ENCODE measurements at places on chromosomes 3 and 15. TPM values are rescaled to one million over a fixed set of nuclear protein-coding genes. Genes with fewer than 3 reads are reported as not detected.

GRCh38 chr15:71592203-71592602 lies 218.2 kb upstream of the NR2E3 start:
- no peak for DNase-seq

DNA sequence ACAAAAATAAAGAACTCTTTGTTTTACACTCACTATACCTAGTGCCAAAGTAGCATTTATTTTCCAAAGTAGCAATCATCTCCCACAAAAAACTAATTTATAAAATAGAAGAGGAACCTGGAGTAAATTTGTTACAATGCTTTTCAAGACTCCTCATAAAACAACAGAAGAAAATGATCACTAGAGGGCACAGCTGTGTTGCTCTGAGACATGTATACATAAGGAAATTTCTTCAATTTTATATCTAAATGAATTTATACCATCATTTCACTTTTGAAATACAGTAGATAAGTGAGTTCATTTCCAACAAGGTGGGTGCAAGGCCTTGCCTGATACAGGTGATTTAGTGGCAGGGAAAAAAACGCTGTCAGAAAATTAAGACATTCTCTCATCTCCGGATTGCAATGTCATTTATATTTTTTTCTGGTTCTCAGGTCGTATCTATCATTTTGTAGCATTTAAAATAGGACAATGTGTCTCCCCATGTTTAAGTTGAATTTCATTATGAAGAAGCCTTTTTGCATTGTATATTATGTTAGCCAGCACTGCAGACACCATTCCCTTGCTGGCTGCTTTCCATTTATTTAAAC lies 25.3 kb upstream of the ARHGEF26 start:
- peak; percentile 45 for DNase-seq

DNA sequence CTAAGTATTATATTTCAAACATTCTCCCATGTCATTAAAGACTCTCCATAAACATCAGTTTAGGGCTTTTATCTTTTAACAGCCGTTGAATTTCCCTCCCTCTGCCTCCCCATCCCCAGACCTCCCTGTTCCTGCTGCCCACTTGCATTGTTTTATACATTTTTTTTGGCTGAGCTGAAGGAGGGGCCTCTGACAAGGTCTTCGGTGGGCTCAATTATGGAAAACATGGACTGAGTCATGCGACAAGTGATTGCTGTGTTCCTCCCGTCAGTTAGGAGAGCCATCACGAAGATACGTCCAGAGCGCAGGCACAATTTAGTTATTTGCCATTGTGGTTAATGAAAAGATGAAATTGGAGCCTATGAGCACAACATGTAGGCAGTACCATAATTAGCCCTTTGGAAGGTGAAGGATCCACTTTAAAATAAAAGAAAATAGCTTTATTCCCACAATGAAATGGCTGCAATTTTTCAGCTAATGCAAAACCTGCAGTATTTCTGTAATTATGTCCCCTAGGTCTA lies 12.0 kb upstream of the NMNAT3 start:
- no peak for DNase-seq

- DNase-seq = peak; percentile 19
These were observed 28.6 kb downstream of the KCNAB1 start for GRCh38 chr3:156148946-156149381.

DNA sequence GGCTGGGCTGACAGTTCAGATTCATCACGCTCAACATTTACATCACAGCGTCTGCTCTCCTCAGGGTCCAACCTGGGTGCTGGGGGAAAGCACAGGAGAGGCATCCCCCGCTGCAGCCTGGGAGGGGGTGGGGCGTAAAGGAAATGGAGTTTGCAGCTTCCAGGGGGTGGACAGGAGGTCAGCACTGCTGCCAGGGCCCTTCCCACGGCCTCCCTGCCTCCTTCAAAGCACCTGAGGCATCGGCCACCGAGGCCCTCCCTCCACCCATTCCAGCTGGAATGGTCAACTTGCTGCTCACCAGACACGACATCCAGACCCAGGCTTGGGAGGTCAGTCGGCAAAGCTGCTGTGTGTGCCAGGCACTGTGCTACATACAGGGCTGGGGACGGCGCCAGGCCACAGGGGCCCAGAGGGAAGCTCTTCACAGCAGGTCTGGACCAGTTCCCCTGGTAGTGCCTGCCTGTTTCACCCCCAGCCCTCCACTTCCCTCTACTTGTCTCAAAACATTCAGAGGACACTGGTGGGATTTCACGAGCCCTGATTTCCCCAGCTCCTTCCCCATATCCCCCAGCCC lies 120.7 kb downstream of the ANP32A start:
- peak; percentile 8 for DNase-seq

Gene CDC25A
- total RNA-seq = 1.4 TPM

Gene KY
- 0.15 TPM for total RNA-seq

DNA sequence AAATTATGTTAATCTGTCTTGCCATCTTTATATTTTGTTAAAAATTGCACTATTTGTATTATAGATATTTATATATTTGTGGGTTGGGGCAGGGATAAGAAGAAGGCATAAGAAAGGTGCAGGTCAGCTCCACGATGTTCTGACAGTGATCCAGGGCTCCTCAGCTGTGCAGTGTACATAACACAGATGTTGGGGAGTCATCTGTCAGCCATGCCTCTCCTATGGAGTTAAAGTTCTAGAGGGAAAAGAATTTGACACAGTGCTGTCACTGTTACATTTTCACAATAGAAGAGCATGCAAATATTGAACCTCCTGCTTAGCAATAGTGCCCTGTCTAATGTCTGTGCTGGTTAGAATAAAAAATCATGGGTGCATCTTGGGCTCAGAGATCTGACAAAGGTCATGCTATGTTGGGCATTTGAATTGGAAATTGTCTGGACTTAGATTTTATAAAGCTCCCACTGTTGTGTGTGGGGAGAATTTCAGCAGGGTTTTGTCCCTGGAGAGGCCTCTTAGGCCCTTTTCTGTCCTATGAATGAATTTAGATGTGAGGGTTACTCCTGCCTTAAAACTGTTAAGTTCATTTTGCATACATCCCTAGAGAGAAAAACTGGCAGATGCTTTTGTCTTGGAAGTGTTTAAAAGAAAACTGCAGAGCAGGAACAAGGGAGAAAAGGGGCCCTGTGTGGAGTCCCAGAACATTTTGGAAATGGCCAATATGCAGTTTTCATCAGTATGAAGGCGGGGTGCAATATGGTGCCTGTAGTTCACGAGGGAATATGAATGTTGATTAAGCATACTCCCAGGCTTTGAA lies 20.4 kb downstream of the CDIN1 start:
- no peak for DNase-seq

Gene WWTR1
- total RNA-seq = 186 TPM

DNA sequence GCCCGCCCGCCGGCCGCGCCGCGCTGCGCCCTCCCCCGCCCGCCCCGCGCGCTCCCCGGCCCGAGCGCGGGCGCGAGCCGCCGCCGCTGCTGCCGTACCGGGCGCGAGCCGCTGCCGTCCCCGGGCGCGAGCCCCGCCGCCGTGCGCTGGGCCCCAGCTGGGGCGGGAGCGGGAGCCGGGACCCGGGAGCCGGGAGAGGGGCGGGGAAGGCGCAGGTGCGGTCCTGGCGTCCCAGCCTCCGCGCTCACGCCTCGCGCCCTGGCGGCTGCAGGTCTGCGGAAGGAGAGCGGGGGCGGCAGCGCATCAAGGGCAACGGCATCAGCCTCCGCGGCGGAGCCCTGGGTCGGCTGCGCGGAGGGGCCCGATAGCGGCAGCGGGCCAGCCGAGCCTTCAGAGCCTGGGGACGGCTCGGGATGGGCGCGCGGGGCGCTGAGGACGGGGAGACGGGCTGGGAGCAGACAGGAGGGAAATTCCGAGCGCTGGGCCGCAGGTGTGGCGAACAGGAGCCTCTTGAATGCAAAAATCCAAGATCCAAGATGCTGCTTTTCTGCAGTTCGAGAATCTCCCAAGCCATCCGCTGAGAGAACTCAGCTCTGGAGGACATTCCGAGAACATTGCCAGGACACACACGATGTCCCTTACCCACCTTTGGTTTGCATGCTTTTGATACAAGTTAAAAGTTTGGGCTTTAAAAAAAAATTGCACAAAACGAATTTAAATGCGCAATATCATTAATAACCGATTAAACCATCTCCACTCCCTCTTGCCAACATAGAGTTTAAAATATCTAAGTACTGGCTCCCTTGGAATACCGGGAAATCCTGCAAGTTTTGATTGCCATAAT lies 251.1 kb downstream of the TJP1 start:
- peak; percentile 51 for DNase-seq

GRCh38 chr3:113575206-113575605 lies 42.9 kb downstream of the SIDT1 start:
- no peak for DNase-seq

- DNase-seq = peak; percentile 10
These were observed 364.0 kb downstream of the ZIC1 start for GRCh38 chr3:147773116-147773630.

Gene CHRM5
- total RNA-seq = 0.23 TPM

DNA sequence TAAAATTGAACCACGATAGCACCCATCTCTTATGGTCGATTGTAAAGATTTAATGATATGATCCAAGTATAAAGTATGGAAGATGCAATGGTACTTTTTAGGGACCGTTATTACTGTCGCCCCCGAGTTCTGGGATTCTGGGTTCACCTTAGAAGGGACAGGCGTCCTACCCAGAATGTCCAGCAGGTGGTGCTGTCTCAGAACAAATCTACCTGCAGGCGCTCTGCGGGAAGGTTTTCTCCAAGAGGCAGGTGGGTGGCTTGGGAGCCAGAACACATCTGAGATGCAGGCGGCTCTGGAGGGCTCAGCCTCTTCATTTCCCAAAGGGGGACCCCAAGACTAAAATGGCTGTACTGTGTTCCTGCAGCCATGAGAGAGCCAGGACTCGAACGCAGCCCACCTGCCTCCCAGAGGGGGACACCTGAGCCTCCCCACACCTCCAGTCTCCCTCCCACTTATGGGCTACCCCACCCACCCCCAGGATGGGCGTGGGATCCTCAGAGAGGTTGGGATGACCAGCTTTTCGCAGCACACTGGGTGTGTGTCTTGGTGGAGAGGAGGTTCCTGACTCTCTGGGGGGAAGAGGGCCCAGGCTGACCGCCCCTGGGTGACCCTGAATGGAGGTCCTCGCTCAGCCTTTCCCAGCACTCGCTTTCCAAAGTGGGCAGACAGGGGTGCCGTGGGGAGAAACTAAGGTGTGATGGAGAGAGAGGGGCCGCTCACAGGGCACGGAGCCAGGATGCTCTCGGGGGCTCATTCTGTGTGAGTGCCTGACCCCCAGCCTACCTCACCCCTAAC lies 28.1 kb upstream of the CORO2B start:
- DNase-seq = peak; percentile 63

DNA sequence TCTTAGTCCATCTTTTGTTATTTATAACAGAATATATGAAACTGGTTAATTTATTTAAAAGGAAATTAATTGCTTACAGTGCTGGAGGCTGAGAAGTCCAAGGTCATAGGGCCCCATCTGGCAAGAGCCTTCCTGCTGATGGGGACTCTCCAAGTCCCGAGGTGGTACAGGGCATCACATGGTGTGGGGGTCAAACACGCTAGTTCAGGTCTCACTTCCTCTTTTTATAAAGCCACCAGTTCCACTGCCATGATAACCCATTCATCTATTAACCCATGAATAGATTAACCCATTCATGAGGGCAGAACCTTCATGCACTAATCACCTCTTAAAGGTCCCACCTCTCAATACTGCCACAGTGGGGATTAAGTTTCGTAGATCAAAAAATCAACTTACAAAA lies 659.3 kb downstream of the NAALADL2 start:
- DNase-seq = no peak

- DNase-seq = no peak
These were observed 12.6 kb downstream of the YEATS2 start for GRCh38 chr3:183710231-183710630.

Gene HIGD2B
- total RNA-seq = not detected

GRCh38 chr3:119235151-119235550 lies 5.5 kb downstream of the B4GALT4 start:
- DNase-seq = no peak

Gene CCDC32
- total RNA-seq = 31.8 TPM

Gene RSL24D1
- total RNA-seq = 102 TPM

Gene GOLGA8H
- 1.1 TPM for total RNA-seq

DNA sequence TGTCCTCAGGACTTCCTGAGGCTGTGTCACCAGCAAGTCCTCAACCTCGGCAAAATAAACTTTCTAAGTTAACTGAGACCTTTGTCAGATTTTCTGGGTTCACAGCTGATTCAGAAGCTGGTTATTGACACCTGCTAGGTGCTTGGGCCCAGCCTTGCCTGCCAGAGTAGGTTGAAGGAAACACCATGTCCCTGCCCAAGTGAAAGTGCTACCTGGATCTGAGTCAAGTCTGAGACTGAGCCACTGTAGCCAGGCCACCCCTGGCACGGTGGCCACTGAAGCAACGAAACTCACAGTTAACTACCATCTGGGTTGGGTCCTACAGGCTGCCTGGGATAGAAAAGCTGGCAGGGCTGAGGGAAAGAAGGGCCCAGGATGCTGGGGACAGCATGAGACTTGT lies 8.2 kb downstream of the HYAL2 start:
- no peak for DNase-seq

Gene BMF
- total RNA-seq = 42.5 TPM

DNA sequence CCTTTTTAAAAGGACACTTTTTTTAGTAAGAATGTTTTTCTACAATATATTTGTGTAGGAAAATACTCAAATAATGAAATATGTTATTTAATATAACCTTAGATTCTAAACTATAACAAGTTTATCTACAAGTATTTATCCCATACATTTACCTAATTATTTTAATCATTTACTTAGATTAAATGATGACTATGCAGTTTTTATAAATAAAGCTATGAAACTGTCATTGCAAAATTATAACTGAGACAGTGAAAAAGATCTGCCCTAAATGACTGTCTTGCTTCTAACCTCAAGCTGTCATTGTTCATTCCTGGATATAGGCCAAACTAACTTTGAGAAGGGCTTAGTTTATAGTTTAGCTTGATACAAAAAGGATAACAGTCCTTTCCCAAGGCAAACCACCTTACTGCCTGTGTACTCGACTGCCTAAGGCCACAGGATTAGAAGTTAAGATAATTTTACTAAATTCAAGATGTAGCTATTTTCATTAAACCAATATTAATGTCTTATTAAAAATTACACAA lies 84.1 kb downstream of the GLDN start:
- peak; percentile 6 for DNase-seq

DNA sequence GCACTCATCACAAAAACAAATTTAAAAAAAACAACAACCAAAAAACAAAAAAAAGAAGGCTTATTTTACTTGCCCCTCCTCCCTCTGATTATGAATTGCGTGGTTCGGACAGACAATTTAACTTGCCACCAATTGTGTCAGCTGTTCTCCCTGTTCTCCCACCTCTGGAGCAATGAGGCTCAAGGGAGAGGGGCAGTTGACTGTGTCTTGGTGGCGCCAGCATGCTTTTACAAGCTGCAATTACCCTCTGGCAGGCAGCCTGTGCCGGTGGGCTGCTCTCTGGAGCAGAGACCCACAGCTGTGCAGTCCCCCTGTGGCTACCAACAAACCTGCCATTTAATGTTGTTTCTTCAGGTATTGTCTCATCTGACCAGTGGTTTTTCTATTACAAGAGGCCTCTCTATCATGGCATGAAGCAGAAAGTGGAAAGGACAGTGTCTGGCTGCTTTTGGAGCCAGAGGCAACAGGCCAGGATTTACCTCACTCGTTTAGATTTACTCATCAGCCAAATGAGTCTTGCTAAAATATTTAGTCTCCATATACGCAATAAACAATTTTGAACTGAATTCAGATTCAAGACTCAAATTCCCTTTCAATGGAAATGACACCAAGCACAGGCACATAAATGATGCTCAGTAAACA lies 192.0 kb upstream of the TPRG1 start:
- no peak for DNase-seq

Data from lung (tissue), 17 donors.